ENCODE measurements at places on chromosomes 4 and X.

- peak within 1 kb of the TSS; percentile 97 for H3K27ac ChIP-seq
- H3K27me3 ChIP-seq: no peaks in the 10 kb centered on the region
- H3K4me1 ChIP-seq: peaks cover 3% of the 10 kb centered on the region
- peak; percentile 83 for DNase-seq
- H3K36me3 ChIP-seq: no peaks in the 10 kb centered on the region
Measured at GRCh38 chr4:151014521-151015458, at the start of gene LRBA. LRBA (minus strand) TSS chr4:151015284; CDS start chr4:151014642, 642 bp downstream.

DNA sequence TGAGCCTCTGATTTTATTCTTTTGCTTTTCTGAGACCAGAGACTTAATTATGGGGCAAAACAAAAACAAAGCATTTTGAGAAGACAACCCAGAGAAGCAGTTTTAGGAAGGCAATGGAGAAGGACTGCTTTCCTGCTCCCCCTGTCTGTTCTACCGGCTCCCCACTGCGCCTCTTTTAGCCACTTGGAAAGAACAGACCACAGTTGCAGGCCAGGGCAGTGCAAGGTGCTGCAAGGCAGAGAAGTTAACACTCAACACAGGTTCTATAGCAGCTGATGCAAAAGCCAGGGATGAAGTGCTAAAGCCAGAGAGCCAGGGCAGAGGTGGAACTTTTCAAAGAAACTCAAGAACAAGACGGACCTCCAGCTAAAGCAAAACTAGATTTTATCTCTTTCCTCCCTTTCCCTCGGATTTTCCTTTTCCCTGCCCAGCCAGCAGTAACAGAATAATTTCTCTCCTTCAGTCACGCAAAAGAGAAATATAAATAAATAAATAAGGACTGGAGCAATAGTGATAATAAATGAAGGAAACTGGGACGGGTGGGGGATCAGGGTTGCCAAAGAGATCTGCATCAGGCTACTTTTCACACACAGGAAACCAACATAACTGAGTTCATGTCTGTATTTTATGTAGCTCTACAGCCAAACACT is 10.4 kb downstream of the SH3RF1 start:
- no peak overlapping the region for H3K4me3 ChIP-seq
- H3K36me3 ChIP-seq: no peaks in the 10 kb centered on the region
- no peak for DNase-seq
- no peak overlapping the region for H3K27ac ChIP-seq
- H3K27me3 ChIP-seq: no peaks in the 10 kb centered on the region
- no peaks in the 10 kb centered on the region for H3K4me1 ChIP-seq

GRCh38 chr4:176217510-176217909 is 22.1 kb upstream of the SPATA4 start:
- no peaks in the 10 kb centered on the region for H3K36me3 ChIP-seq
- H3K4me3 ChIP-seq: no peak overlapping the region
- DNase-seq: no peak
- H3K27ac ChIP-seq: no peak overlapping the region
- no peaks in the 10 kb centered on the region for H3K27me3 ChIP-seq

DNA sequence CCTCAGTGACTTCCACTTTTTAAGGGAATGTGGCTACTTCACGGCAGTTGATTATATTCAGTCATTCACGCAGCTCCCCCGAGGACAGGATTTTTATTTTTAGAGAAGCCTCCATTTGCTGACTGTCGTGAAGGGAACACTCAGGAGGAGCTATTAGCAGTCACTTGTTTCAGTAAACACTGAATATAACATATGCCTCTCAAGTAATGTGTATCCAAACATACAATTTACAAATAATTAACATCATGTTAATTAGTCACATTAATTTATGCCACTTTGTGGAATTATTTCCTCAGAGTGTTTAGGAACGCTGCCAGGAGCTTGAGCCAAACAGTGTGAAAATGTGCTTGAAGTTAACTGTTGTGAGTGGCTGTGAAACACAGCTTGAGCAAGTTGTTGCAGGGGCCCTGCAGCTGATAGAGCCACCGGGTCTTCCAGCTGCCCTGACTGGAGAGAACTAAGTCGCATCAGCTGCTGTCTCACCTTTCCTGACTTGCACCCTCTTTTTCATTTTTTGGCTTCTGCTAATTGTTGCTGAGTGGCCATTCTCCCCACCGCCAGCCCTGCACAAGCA is 245.6 kb downstream of the LDB2 start:
- no peak overlapping the region for H3K4me3 ChIP-seq
- no peak for DNase-seq
- H3K27ac ChIP-seq: no peak overlapping the region
- no peaks in the 10 kb centered on the region for H3K4me1 ChIP-seq
- no peaks in the 10 kb centered on the region for H3K27me3 ChIP-seq
- no peaks in the 10 kb centered on the region for H3K36me3 ChIP-seq

- H3K4me3 ChIP-seq: no peak overlapping the region
- H3K27ac ChIP-seq: peak overlapping the region; percentile 20
- H3K27me3 ChIP-seq: no peaks in the 10 kb centered on the region
- no peaks in the 10 kb centered on the region for H3K36me3 ChIP-seq
- peaks cover 6% of the 10 kb centered on the region for H3K4me1 ChIP-seq
Measured at GRCh38 chr4:118775405-118775804, 60.5 kb downstream of the SEC24D start.

DNA sequence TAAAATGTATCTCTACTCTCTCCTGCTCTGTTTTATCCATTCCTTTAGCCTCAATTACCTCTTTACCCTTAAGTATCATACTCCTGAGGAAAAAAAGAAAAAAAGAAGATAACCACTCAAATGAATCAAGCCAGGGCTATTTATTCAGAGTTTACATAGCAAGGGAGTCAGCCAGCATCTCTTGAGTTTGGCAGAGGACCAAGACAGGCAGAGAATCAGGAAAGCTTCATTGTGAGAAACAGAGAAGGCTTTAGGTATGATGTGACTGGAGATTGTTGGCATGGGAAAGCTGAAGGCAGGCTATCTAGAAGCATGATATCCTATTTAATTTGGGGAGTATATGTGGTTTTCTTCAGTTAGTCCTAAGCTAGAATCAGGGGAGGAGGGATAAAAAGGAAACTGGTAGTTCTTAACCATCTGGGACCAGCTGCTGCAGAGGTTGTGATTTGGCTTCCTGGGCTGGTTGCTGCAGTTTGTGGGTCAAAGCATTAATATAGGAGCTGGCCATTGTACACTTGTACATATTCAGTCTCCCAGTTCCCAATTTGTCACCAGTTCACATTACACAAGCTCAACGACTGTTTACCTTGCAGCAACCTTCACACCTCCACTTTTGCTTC is 11.2 kb downstream of the APELA start:
- no peak for DNase-seq
- no peaks in the 10 kb centered on the region for H3K4me1 ChIP-seq
- no peak overlapping the region for H3K27ac ChIP-seq
- H3K27me3 ChIP-seq: no peaks in the 10 kb centered on the region
- H3K4me3 ChIP-seq: no peak overlapping the region
- no peaks in the 10 kb centered on the region for H3K36me3 ChIP-seq

DNA sequence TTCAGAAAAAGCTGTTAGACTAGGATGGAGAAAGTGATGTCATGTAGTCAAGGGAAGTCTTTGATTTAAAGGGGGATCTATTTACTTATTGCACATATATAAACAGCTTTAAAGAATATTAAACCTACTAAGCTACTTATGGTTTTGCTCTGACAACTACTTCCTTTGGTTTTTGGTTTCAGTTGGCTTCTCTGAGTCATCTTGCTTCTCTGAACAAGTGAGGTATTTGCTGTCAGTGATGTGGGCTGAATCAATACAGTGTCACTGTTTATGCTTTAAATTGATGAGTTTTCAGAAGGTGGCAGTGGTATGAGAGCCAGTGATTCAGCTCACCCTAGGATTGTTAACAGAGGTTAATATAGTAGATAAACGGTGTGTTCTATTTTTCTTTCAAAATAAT is 75.1 kb downstream of the CEP44 start:
- H3K27me3 ChIP-seq: no peaks in the 10 kb centered on the region
- H3K4me3 ChIP-seq: no peak overlapping the region
- no peak for DNase-seq
- no peaks in the 10 kb centered on the region for H3K4me1 ChIP-seq
- no peaks in the 10 kb centered on the region for H3K36me3 ChIP-seq

DNA sequence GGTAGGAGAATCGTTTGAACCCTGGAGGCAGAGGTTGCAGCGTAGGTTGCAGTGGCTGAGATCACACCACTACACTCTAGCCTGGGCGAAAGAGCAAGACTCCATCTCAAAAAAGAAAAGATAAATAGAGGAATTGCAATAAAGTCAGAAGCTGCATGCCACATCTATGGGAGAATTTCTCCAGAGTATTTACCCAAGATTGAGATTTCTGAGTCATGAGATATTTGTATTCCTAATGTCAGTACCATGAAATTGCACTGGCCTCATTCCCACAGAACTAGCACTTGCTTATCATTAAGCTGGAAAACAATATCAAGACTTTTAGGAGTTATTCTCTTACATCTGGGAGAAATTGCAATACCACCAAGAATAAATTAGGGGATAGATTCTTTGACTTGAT is 37.4 kb downstream of the ASIC5 start:
- no peak overlapping the region for H3K27ac ChIP-seq
- no peak for DNase-seq
- H3K4me3 ChIP-seq: no peak overlapping the region
- no peaks in the 10 kb centered on the region for H3K36me3 ChIP-seq

GRCh38 chrX:42195506-42195905 is 272.2 kb upstream of the CASK start:
- H3K36me3 ChIP-seq: no peaks in the 10 kb centered on the region
- no peak overlapping the region for H3K4me3 ChIP-seq
- H3K4me1 ChIP-seq: no peaks in the 10 kb centered on the region
- no peak for DNase-seq
- no peak overlapping the region for H3K27ac ChIP-seq

GRCh38 chr4:46254788-46255187 is 130.9 kb upstream of the GABRG1 start:
- no peaks in the 10 kb centered on the region for H3K36me3 ChIP-seq
- no peaks in the 10 kb centered on the region for H3K4me1 ChIP-seq
- DNase-seq: no peak
- H3K27ac ChIP-seq: no peak overlapping the region

GRCh38 chr4:128844931-128845330 is 35.4 kb downstream of the JADE1 start:
- H3K4me3 ChIP-seq: no peak overlapping the region
- H3K27ac ChIP-seq: no peak overlapping the region
- no peaks in the 10 kb centered on the region for H3K4me1 ChIP-seq

DNA sequence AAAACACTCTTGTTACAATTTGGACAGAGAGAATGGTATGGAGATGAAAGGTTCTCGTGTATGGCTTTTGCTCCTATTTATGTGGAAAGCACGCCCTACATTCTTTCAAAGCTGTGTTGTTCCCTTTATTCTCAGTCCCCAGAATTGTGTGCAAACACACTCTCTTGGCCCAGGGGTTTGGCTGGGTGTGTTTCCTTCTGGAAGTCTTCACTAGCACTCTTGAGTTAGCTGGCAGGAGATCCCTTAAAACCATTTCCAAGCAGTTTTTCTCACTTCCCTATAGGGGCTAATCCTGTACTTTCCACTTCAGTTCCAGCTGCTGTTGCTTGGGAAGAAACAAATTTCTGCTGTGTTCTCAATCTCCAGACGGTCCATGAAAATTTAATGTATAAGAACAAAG is 35.1 kb downstream of the FHL1 start:
- DNase-seq: no peak
- H3K4me1 ChIP-seq: no peaks in the 10 kb centered on the region
- H3K27me3 ChIP-seq: no peaks in the 10 kb centered on the region
- no peak overlapping the region for H3K4me3 ChIP-seq
- H3K27ac ChIP-seq: no peak overlapping the region
- no peaks in the 10 kb centered on the region for H3K36me3 ChIP-seq

- H3K4me1 ChIP-seq: no peaks in the 10 kb centered on the region
- no peak overlapping the region for H3K4me3 ChIP-seq
- H3K36me3 ChIP-seq: no peaks in the 10 kb centered on the region
- H3K27me3 ChIP-seq: peaks cover 4% of the 10 kb centered on the region
Measured at GRCh38 chr4:186345184-186345583, 79.2 kb downstream of the F11 start.

- DNase-seq: no peak
- H3K27me3 ChIP-seq: no peaks in the 10 kb centered on the region
- H3K36me3 ChIP-seq: no peaks in the 10 kb centered on the region
- no peak overlapping the region for H3K4me3 ChIP-seq
- no peaks in the 10 kb centered on the region for H3K4me1 ChIP-seq
Measured at GRCh38 chr4:2441393-2442174, 22.8 kb downstream of the CFAP99 start.

GRCh38 chr4:110196871-110197528 is 1.4 kb downstream of the ELOVL6 start:
- peak; percentile 23 for DNase-seq
- peak overlapping the region; percentile 91 for H3K4me3 ChIP-seq
- H3K27ac ChIP-seq: peak overlapping the region; percentile 91
- H3K27me3 ChIP-seq: no peaks in the 10 kb centered on the region

Measured in breast epithelium (tissue), 4 donors.